ENCODE measurements at places on chromosomes 4 and X.

- DNase-seq = no peak
These were observed 146.7 kb downstream of the PCDH7 start for GRCh38 chr4:30866907-30867306.

DNA sequence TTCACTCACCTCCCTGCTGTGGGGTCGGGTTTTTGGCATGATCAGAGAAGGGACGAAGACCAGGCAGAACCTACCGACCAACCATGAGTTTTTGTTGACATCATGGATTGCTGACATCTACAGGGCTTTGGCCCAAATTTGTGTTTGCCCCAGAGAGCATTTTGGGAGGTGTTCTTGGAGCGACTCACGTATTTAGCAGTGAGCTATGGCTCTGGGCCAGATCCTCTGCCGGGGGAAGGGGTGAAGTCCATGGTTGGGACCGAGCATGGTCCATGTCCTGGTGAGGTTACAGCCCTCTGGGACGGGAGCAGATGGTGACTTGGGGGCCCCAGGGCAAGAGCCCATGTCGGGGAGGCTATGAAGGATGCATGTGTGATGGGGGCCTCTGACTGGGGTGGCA is 17.4 kb downstream of the SORCS2 start:
- no peak for DNase-seq

DNA sequence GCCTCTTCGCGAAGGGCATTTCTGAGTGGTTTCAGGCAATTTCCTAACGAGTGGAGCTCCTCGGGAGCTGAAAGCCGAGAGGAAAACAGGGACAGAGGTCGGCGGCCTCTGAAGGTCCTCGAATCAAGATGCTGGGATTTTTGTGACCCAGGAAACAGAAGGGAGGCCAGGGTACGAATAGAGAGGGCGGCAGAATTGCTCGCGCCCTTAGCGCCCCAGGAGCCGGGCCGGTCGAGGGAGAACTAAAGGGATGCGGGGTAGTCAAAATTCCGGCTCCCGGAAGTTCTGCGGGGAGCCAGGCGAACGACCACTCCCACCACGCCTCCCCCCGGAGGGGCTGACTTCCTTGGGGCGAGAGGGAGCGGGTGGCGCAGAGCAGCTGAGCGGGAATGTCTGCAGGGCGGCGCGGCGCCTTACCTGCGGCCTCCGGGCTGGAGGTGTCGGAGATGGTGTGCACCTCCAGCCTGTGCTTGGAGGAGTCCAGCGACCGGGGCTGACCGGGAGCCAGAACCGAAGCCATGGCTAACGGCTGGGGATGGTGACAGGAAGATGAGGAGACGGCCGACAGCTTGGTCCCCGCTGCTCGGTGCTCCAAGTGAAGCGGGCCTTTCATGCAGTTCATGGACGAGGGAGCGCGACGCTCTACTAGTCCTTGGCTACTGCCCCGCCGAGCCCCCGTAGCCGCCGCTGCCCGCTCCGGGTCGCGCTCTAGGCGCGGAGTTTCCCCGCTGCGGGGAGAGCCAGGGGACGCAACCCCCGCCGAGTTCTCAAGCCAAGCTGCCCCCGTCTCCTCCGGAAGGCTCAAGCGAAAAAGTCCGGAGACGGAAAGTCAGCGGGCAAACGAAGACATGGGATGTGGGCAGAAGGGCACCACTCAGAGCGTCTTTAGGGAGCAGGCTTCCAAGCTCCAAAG is 782 bp downstream of the PITX2 start:
- no peak for DNase-seq

- DNase-seq = no peak
These were observed 144.0 kb downstream of the HDX start for GRCh38 chrX:84358271-84358670.

GRCh38 chr4:36215627-36216026 is 28.7 kb downstream of the ARAP2 start:
- DNase-seq = no peak

All from fibroblast of pulmonary artery (primary cell).